ENCODE measurements at places on chromosomes 12 and 14.

DNA sequence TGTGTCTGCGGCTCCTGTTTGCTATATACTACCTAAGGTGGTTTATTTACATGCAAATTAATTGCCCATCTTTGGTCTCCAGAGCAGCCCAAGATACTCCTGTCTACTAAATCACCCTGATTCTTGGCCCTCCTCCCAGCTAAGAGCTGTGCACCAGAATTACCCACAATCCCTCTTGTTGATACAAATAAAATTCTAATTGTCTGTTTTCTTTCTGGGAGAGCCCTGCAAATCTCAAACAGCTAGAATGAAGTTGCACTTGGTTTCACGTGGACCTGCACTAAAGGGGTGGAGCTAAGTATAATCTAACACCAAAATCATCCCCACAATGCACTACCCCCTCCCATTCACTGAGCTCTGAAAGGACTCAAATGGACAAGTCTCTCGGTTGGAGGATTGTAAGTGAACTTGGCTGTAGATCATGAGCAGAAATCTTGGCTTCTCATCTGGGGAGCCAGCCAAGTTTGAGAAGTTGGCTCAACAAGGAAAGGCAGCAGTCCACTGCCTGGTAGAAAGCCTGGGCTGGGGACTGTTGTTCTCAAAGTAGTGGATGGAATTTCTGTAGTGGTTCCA lies 6.6 kb downstream of the MAX start:
- DNase-seq: no peak

GRCh38 chr12:122840580-122841513 lies 5.6 kb downstream of the HIP1R start:
- DNase-seq: no peak

GRCh38 chr12:3491938-3492792 lies 1.2 kb downstream of the PRMT8 start:
- DNase-seq: peak; percentile 63

DNA sequence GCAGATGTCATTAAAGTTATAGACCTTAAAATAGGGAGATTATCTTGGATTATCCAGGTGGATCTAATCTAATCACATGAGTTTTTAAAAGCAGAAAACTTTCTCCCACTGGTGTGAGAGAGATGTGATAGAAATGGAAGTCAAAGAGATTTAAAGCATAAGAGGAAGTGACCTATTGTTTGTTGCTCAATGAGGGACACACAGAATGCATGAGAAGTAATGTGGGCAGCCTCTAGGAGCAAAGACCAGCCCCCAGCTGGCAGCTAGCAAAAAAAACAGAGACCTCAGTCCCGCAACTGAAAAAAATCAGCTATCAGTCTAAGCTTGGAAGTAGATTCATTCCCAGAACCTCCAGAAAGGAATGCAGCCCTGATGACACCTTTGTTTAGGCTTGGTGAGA lies 24.6 kb upstream of the ANP32D start:
- DNase-seq: no peak

- DNase-seq: no peak
Observed at GRCh38 chr12:56987011-56987410, 19.3 kb downstream of the ZBTB39 start.

- DNase-seq: no peak
Observed at GRCh38 chr12:27052176-27052575, 29.8 kb downstream of the MED21 start.

DNA sequence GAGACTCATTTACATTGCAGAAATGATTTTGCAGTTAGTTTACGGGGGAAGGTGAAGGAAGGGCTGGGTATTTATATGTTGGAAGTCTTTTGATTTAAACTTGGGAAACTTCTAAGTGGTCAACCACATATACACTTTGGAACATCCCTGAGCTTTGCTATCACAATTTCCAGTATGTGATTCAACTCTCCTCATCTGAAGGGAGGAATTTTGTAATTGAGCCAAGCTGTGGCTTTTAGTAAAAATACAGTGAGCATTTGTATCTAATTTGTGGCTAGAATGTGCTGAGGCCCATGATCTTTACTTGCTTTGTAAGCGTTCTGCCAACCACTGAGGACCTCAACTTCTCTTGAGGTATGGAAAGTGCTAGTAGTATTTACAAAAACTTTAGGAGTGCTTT lies 235.0 kb upstream of the PDZRN4 start:
- no peak for DNase-seq

- no peak for DNase-seq
Observed at GRCh38 chr14:96138241-96138640, 66.4 kb upstream of the BDKRB2 start.

GRCh38 chr12:72133497-72134055 lies 138.6 kb upstream of the TRHDE start:
- no peak for DNase-seq

- no peak for DNase-seq
Observed at GRCh38 chr12:6303071-6303470, 7.4 kb upstream of the PLEKHG6 start.

DNA sequence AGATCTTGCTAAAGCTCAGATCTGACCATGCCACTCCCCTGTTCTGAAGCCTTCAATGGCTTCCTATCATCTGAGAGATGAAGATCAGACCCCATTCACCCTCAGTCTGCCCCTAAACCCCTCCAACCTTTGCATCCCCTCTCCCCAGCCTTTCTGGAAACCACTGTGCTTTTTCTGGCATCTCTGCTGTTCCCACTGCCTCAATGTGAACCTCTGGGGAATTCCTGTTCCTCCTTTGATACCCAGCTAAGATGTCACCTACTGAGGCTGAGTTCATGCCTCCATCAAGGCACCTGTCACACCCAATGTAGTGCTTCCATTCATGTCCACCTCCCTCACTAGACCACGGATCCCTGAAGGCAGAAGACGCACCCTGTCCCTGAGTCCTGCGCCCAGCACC lies 19.3 kb downstream of the CYP46A1 start:
- no peak for DNase-seq

- no peak for DNase-seq
Observed at GRCh38 chr14:58752771-58753201, 115.0 kb downstream of the DACT1 start.

- DNase-seq: no peak
Observed at GRCh38 chr14:22597265-22597664, 835 bp upstream of the ABHD4 start.

DNA sequence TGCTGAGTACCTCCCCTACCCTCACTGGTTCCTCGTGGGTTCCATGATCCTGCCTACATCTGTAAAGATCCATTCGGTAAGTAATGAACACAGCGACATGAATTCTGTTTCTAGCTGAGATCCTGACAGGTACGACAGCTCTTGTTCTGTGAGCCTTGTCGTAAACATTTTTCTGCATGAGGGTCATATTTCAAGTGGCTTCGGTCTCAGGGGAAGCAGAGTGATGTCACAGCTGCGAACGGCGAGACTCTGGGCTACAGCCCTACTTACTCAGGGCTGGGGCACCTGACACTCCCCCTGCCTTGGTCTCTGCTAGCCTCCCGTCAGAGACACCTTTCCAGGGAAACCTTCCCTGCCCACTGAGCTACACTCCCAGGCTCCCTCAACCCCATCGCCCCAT lies 85.8 kb downstream of the RBM19 start:
- no peak for DNase-seq

DNA sequence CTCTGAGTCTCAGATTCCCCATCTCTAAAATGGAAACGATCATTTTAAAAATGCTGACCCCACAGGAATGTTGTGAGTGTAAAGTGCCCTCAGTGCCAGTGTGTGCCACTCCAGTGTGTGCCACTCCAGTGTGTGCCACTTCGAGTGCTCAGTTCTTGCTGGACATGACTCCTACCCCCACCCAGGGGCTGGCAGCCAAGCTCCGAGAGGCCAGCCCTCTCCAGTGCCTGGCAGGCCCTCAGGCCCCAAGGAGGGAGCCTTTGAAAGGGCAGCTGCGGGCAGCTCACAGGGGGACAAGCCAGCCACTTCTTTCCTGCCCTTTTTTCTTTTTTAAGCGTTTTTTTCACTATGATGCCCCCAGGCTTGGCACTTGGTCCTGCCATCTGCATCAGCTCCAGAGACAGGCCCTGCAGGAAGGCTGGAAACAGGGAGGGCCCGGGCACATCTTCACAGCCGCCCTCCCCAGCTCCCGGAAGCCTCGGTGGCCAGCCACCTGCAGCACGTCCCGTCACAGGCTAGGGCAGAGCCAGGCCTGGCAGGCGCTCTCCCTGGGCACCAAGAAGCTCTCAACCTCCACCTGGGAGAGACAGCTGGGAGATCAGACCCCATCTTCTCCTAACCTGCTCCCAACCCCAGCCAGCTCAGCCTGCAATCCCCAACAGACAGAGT lies 29.8 kb downstream of the NCOR2 start:
- DNase-seq: no peak

GRCh38 chr12:26018926-26019325 lies 60.4 kb downstream of the RASSF8 start:
- no peak for DNase-seq

GRCh38 chr12:77946541-77947061 lies 115.9 kb downstream of the NAV3 start:
- DNase-seq: no peak

GRCh38 chr12:82757656-82758055 lies 71.0 kb downstream of the TMTC2 start:
- DNase-seq: no peak

- no peak for DNase-seq
Observed at GRCh38 chr12:12540261-12541013, 22.2 kb downstream of the DUSP16 start.

DNA sequence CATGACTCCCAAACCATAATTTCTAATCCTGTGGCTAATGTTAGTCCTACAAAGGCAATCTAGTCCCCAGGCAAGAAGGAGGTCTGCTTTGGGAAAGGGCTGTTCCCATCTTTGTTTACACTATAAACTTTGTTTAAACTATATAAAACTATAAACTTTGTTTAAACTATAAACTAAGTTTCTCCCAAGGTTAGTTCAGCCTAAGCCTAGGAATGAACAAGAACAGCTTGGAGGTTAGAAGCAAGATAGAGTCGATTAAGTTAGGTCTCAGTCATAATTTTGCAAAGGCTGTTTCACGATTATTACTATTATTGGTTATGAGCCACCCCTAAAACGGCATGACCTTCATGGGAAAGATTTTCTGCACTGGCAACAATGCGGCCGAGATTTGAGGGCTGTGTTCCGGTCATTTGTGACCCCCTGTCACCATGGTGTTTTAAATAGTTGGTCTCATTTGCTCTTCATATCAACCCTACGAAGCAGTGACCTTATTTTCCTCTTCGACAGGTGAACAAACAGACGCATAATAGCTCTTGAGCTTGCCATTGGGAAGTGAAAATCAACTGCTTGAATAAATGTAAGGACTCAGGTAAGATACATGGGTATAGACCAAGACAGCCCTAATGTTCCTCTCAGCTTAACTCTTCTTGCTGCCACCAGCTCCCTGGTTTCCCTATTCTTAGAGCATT lies 322.6 kb upstream of the TMEM132C start:
- no peak for DNase-seq

DNA sequence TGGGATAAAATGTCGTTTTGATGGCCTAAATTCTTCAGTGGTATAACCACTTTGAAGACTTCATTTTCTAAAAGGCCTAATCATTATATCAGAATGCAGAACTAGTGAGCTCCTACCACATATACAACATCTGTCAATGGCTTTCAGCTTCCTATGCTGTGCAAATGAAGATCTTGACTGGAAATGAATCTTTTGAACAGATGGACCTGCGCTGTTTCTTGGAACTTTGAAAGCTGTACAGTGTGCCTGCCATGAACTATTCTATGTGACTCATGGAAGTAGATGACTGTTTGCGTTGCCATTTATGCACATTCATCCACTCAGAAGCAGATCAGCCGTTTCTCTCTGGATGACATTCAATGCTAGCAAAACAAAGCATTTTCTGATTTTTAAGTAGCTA lies 542.2 kb upstream of the USP15 start:
- DNase-seq: no peak

DNA sequence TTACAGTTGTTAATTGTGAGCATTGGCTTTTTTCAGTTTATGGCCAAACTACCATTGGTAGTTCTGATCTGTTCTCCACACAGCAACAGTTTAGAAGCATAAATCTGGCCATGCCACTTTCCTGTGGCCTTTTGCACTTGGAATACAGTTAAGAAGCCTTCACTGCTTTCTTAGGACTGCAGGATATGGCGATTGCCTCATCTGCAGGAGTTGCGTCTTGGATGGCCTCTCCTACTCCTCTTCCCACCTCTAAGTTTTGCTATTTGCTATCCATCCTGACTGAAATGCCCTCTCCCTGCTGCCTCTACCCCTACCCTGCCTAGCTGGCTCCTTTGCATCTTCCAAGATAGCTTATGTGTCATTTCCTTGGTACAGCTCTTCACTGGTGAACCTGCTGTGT lies 12.8 kb upstream of the BMAL2 start:
- DNase-seq: no peak

DNA sequence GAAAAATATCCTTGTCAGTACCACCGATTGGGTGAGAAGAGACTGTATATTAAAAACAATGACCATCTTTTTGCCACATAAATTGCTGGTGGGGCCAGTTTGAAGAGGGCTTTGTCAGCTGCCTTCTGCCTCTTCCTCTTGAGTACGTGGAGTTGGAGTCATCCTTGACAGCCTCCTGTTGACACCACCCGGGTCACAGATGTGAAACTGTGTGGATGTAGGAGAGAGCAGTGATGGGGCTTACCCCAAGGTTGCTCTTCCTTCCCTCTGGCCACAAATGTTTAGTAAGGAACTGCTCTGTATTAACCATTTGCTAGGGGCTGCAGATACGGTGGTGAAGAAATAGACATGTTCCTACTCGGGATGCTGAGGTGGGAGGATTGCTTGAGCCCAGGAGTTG lies 12.2 kb downstream of the PTPN11 start:
- no peak for DNase-seq

- DNase-seq: no peak
Observed at GRCh38 chr14:99716091-99716849, 32.2 kb downstream of the CYP46A1 start.

DNA sequence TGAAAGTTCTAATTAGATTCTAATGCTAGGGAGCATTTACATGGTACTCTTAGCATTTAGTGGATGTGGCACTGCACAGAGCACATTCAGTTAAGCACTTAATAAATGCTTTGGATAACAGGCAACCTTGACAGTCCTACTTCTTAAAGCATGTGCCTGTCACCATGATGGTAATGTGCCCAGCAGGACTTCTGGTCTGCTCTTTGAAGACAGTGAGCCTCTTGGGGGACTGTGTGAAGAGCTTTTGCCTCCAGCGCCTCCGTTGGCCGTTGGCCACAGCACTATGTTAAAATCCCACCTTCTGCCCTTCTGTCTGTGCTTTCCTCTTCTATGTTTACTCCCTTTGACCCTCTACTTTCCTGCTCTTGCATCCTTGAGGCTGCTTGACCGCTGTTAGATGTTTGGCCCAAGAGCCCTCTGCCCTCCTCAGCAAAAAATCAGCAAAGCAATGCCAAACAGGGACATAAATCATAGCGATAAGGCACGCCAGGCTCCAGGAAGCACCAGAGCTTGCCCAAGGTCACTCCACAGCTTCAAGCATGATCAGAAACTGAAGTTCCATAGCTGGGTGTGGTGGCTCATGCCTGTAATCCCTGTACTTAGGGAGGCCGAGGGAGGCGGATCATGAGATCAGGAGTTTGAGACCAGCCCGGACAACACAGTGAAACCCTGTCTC lies 8.3 kb downstream of the CDKL1 start:
- DNase-seq: no peak

GRCh38 chr14:30928462-30928861 lies 54.1 kb downstream of the COCH start:
- DNase-seq: no peak

Measured in GM19239 (cell line).